Cerebellum (tissue), 4 donors: ENCODE measurements at places on chromosomes 12 and 14. TPM values are rescaled to one million over a fixed set of nuclear protein-coding genes. Genes with fewer than 3 reads are reported as not detected.

The KRT6A gene
- not detected for total RNA-seq

The MLXIP gene
- 18.9 TPM for total RNA-seq

The CRIP2 gene
- 49.7 TPM for total RNA-seq

GRCh38 chr12:102407776-102408486 lies 72.4 kb downstream of the IGF1 start:
- no peak for DNase-seq

- no peak for DNase-seq
Observed at GRCh38 chr14:99441918-99442317, 38.7 kb downstream of the SETD3 start.

GRCh38 chr12:6306599-6307220 lies 3.8 kb upstream of the PLEKHG6 start:
- no peak for DNase-seq

GRCh38 chr12:52539083-52539820 lies 13.7 kb downstream of the KRT71 start:
- DNase-seq: no peak
